ENCODE measurements at places on chromosomes 6 and 20. TPM values are rescaled to one million over a fixed set of nuclear protein-coding genes. Genes with fewer than 3 reads are reported as not detected.

The HEY2 gene
- 1.5 TPM for total RNA-seq

GRCh38 chr20:25037288-25038102 lies 20.4 kb downstream of the ACSS1 start:
- no peak for DNase-seq

The SCAND1 gene
- 102 TPM for total RNA-seq

GRCh38 chr20:56833427-56833826 lies 204.3 kb downstream of the TFAP2C start:
- no peak for DNase-seq

- no peak for DNase-seq
Observed at GRCh38 chr20:47652301-47652700, 133.0 kb downstream of the SULF2 start.

DNA sequence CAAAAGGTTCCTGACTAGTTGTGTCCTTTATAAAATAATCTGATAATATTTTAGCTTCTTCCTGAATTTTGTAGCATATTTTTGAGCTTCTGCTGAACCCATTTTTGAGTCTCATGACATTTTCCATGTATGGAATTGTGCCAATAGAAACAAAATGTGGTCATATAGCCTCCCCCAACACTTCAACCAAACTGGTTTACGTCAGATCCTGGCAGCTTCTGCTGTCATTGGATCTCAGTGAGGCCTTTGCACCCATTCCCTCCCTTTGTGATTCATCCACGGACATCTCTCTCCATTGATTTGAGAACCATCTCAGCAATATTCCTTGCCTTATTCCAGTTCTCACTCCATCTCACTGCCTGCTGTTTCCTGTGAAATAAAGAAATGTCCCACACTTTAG lies 166.0 kb upstream of the PROKR2 start:
- no peak for DNase-seq

The SMLR1 gene
- total RNA-seq = not detected

GRCh38 chr20:310645-311044 lies 13.3 kb downstream of the ZCCHC3 start:
- DNase-seq = no peak

GRCh38 chr6:158892266-158892665 lies 73.1 kb upstream of the EZR start:
- no peak for DNase-seq

The MUCL3 gene
- total RNA-seq = not detected

The RFX6 gene
- total RNA-seq = not detected

All from omental fat pad (tissue), 4 donors.